ENCODE measurements at places on chromosomes 2 and 18.

- no peak for DNase-seq
Observed at GRCh38 chr2:30992781-30993180, 145.5 kb downstream of the GALNT14 start.

DNA sequence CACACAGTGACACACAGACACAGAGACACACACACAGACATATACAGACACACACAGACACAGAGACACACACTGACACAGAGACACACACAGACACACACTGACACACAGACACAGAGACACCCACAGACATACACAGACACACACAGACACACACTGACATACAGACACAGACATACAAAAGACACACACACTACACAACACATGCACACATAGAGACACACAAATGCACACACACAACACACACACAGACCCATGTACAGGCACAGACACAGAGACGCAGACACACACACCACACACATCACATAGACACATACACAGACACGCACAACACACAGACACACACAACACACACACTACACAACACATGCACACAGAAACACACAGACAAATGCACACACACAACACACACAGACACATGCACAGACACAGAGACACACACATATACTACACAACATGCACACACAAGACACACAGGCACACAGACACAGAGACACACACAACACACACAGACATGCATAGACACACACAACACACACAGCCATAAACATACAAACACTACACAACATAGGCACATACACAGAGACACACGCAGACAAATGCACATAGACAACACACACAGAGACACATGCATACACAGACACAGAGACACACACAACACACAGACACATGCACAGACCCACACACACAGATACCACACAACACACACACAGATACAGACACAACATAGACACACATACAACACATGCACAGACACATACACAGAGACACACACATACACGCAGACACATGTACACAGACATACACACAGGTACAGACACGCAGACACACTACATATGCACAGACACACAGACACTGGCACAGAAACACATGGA is 120.5 kb downstream of the BCL2 start:
- DNase-seq = no peak

DNA sequence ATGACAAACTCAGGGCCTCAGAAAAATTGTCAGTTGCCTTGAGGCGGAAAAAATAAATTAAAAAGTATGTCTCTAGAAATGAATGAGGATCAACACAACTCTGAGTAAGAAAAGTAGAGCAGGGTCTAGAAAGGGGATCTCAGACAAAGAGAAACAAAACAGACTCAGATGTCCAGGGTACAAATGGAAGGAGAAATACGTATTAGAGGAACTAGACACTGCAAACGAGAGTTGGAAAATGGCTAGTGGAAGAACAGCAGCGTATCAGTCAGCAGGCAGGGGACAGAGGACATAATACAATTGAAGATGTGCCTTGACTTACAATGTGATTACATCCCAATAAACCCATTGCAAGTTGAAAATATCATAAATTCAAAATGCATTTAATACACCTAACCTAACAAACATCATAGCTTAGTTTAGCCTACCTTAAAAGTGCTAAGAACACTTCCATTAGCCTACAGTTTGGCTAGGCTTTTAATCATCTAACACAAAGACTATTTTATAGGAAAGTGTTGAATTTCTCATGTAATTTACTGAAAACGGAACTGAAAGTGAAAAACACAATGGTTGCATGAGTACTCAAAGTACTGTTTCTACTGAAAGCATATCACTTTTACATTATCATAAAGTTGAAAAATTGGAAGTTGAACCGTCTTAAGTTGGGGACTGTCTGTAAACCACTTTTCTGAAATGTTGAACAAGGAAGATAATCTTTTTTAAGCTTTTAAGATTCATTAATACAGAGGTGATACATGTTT is 182.8 kb downstream of the NBAS start:
- no peak for DNase-seq

DNA sequence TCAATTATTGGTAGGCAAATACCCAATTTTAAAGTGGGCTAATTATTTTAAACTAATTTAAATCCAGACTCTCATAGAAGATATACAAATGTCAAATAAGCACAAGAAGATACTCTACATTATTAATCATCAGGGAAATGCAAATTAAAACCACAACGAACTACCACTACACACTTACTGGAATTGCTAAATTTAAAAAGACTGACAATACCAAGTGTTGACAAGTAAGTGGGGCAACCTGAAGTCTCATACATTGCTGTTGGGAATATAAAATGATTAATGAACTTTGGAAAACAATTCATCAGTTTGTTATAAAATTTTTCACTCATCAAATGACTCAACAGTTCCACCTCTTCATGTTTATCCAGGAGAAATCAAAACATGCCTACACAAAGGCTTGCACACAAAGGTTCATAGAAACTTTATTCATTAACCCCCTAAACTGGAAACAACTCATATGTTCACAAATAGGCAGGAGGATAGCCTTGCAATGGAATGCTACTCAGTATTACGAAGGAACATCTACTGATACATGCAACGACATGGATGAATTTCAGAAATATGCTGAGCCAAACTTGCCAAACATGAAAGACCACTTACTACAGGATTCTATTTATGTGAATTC is 120.8 kb downstream of the MCFD2 start:
- DNase-seq = no peak

- no peak for DNase-seq
Observed at GRCh38 chr2:102010902-102011301, 19.1 kb downstream of the IL1R2 start.

DNA sequence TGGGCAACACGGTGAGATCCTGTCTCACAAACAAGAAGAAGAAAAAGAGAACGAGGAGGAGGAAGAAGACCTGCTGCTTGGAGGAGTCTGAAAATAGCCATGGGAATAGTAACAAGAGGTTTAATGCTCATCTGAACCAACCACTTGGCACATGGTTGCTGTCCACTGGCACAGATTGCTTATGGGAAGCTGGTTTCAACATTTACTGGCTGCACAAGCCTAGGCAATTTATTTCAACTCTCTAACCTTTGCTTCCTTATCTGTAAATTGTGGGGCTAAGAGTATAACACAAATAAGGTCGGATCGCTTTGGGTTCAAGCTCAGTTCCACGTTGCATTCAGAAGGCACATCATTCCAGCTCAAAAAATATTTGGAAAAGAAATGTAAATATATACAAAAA is 14.2 kb upstream of the RHOB start:
- DNase-seq = no peak

GRCh38 chr2:50752237-50752636 is 279.7 kb downstream of the NRXN1 start:
- no peak for DNase-seq

All from prostate gland (tissue), 2 donors.